ENCODE measurements at places on chromosomes 11 and 22.

GRCh38 chr22:44669561-44669976, 32.4 kb upstream of the PRR5 start:
- DNase-seq: peak; percentile 68

GRCh38 chr11:120334894-120335462, 1.2 kb upstream of the ARHGEF12 start:
- peak; percentile 49 for DNase-seq

GRCh38 chr11:113447621-113448315, 27.4 kb downstream of the DRD2 start:
- DNase-seq: no peak

- no peak for DNase-seq
These were observed 83.7 kb downstream of the COMMD9 start for GRCh38 chr11:36205536-36205935.

DNA sequence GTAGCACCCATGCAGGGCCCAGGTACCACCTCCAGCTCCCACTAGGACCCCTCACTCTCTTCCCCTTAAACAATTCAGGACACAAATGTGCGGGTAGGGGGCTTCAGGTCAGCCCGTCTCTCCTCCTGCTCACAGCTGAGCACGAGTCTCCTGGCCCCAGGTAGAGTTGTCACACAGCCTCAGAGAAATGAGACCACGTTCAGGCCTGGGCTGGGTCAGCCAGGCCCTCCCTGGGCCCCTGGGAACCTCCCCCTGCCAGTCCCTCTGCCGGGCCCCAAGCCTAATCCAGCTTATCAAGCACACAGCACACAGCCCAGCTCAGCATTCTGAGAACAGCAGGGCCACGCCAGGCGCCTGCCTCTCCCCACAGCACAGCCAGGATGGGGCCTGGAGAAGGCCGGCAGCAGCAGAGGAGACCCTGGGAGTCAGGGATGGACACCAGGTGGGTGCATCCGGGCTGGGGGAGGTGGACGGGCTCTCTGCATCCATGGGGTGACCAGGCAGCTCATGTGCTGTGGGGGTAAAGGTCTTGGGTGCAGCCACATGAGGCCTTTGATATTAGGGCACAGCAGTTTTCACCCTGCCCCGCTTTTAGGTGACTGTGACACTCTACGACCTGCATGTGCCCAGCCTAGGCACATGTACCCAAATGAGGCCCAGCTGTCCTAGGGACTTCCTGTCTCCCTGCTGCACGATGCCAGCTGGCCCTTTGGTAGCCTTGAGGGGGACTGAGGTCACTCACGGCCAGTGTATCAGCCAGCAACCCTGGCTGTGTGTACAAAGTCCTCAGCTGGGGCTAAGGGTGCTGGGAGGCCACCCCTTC, 87.0 kb downstream of the MORC2 start:
- peak; percentile 65 for DNase-seq

DNA sequence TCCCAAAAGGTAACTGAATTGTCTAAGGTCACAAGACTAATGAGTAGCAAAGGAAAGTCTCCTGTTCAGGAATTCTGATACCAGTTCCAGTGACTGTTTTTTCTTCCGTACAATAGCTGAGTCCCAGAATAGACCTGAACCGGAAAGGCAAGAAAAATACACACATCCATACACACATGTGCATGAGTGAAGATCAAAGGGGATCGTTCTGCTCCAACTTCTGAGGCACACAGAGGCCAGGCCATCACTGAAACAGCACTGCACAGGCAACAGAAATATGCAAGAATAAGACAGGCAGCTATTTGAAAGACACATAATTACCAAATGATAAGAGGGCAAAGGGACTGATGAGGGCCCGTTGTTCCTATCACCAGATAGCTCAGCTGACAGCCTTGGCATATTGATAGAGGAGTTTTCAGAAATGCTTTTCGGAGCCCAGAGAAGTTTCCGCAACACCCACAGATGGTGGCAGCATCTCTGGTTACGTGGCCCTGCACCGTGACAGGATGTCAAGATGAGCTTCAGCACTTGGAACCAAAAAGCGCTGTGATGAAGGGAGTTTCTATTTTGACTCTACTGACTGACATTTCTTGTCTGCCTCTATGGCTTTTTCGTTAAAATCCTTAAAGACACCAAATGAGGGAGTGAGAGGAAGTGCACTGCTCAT, 280.6 kb downstream of the LARGE1 start:
- no peak for DNase-seq

- DNase-seq: no peak
These were observed 191.9 kb downstream of the NELL1 start for GRCh38 chr11:20861322-20861721.

- no peak for DNase-seq
These were observed 251.7 kb downstream of the GRM5 start for GRCh38 chr11:88814076-88814475.

DNA sequence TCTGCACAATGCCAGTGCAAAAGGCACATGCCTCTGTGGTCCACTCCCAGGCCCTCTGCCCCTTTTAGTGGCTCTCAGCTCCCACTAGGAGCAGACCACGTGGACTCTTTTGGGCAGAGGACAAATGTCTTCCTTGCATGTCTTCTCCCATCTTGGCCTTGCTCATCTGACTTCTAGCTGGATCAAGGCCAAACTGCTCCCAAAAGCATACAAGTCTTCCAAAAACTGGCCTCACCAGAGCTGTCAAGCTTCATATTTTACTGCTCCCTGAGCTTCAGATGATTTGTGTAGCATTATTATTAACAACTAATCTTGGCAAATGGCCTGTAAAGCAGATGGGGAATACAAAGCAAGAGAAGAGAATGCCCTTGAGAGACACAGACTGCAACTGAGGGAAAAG, 6.9 kb downstream of the SMPD1 start:
- no peak for DNase-seq

GRCh38 chr22:49369726-49370626, 457.7 kb downstream of the BRD1 start:
- DNase-seq: no peak

GRCh38 chr22:35561796-35562526, 21.3 kb downstream of the RASD2 start:
- peak; percentile 70 for DNase-seq

- DNase-seq: peak; percentile 88
These were observed at the start of gene IFTAP for GRCh38 chr11:36594316-36594989. Gene IFTAP, plus strand, starts transcription at chr11:36594502. Its CDS starts 15,602 bp downstream, at chr11:36610104.

GRCh38 chr22:50628543-50629134, 687 bp upstream of the ARSA start:
- DNase-seq: no peak

DNA sequence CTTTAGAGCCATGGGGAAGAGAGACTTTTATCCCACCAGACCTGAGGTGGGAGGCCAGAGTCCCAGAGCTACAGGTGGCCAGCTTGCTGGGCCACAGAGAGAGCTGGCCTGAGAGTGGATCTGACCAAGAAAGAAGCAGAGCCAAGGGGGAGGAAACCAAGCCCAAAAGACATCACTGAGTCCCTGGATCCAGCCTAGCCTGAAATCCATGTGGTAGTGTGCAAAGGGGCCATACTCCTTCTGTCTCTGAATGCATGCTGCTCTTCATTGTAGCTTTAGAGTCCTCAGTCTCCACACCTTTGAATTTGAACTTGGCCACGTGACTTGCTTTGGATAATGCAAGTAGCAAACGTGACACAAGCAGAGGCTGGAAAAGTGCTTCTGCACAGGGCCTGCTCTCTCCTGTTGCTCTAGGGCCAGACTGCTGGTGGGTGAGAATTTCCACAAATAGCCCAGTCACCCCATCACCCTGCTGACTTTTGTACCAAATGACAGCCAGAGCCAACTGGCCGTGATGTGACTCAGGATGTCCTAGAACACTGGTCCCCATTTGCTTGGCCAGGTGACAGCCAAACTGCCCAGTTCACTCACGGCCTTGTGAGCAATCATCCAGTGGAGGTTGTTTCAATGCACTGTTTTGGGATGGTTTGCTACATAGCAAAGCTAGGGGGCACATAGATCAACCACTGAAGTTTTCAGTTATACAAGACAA, 93.6 kb downstream of the DHCR7 start:
- DNase-seq: no peak

DNA sequence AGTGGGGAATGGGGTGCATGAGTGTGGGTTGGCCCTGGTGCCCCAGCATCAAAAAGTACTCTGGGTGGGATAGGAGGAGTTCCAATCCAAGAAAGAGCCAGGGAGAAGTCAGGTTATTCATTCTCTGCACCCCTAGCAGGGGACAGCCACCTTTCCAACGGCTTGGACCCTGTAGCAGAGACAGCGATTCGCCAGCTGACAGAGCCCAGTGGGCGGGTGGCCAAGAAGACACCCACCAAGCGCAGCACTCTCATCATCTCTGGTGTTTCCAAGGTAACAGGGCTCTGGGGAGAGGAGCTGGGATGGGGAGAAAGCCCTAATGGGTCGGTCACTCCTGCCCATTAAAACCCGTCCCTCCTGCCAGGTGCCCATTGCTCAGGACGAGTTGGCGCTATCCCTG, 6.6 kb downstream of the C2CD2L start:
- no peak for DNase-seq

DNA sequence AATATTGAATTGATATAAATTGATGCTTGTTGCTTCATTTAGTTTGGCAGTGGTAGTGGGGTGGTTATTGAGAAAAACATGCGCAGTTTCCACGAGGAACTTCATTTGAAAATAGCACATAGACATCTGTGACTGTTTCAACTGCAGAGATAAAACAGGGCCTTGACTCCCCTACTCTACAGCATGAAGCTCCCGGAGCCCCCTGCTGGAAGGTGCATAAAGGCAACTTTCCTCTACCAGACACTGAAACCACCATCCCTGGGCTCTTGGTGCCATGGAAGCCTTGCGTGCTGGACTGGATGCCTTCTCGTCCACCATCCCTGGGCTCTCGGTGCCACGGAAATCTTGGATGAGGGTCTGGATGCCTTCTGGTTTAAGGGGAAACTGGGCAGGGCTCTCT, 195.9 kb downstream of the CSNK2A3 start:
- peak; percentile 67 for DNase-seq

GRCh38 chr11:2375341-2375853, 1.7 kb upstream of the CD81 start:
- no peak for DNase-seq

- no peak for DNase-seq
These were observed 12.9 kb upstream of the CDKN1C start for GRCh38 chr11:2898366-2899079.

DNA sequence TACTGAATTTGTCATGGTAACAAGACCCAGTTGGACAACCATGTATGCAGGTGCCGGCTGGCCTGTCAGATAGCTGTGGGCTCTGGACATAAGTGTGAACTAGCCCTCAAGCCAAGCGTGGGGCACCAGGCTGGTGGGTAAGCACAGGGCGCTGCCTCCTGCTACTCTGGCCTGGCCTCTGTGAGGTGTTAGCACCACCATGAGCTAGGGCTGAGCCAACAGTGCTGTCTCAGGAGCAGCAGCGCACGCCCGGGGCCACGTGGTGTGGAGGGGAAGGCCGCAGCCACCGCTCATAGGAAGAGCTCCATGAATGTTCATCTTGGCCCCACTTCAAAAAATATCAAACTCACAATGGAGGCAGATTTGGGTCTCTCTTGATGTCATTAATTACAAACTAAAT, 35.3 kb upstream of the GNB1L start:
- DNase-seq: no peak

DNA sequence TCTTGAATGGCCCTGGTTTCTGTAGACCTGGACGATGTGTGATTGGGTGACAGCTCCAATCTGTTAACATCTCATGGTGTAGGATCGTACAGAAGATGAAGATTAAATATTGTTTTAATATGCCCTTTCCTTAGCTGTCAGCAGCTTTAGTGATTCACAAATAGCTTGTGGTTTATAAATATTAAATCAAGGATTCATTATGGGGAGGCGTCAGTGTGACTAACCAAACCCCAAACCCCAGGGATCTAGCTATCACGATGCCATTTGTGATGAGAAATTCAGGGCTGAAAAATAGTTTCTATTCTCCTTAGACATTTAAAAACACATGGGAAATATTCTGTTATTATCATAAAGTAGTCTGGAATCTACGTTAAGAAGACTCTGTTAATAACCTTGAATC, 73.4 kb downstream of the NCAM1 start:
- DNase-seq: no peak

DNA sequence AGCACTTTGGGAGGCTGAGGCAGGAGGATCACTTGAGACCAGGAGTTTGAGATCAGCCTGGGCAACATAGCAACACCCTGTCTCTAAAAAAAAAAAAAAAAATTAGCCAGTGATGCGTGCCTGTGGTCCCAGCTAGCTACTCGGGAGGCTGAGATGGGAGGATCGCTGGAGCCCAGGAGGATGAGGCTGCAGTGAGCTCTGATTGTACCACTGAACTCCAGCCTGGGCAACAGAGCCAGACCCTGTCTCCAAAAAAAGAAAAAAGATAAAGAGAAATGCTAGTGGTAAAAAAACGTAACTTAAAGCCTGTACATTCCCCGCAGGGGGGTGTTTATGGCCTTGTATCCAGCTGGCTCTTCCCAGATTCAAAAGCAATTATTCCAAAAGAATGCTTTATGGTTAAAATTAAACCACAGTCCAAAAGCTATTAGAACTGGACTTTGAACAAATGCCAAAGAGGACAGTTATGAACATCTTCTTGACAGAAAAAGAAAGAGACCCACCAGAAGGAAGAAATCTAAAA, 16.4 kb upstream of the SNX32 start:
- DNase-seq: no peak
